HuH-7.5 (cell line): ENCODE measurements at places on chromosomes 6 and 20.

DNA sequence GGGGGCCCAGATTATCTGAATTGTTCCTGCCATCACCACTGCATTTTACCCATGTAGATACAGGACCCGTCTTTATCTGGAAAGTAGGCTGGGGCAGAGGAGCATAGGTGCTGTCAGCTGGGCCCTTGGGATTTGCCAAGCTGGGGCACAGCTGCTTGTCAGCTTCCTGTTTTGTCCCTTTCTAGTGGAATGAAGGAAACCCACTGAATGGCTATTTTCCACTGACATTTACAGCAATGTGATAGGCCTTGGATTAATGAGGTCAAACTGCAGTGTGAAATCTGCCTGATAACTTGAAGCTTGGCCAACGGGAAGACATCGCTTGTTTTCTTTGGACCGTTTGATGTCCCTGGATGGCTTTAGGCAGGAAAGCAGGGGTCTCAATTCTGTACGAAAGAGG, 6.7 kb downstream of the PPP1R16B start:
- DNase-seq: no peak

GRCh38 chr6:157116426-157116825, 206.9 kb downstream of the TMEM242 start:
- DNase-seq: no peak

DNA sequence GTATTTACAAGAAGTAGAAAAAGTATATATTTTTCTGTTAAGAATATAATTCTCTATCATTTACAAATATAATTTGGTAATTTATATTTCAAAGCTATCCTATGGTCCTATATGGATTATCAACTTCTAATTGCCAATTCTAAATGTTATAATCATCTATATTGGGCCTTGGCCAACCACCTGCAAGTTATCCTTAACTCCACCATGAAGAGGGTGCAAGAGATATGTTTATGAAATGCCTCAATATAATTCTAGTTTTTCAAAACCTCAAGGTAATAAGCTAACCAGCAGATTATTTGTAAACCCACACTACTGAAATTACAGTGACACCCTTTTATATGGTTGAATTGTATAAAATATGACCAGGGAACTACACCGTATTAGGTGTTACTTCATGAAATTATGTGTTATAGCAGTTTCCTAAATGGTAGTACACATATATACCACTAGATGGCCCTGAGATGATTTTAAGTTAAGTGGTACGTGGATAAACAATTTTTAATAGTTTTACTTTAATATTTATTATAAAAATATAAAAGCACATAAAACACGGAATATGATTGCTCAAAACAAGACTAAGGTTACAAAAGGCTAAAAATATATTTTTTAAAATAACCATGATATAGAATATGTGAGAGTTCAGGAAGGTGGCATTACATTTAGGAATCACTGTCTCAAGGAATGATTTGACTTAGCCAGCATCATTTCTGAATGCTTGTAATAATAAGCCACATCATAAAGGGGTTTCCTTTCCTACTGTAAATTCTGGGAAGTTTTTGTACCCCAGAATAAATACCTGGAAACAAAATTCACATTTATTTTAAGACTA, 9.8 kb upstream of the PNISR start:
- DNase-seq: no peak

- no peak for DNase-seq
Observed at GRCh38 chr20:46303176-46303956, 4.9 kb downstream of the CDH22 start.
